NCI-H1105 (cell line): ENCODE measurements at places on chromosomes 2 and 18.

GRCh38 chr18:44973282-44973681 lies 292.6 kb downstream of the SETBP1 start:
- no peak for DNase-seq

DNA sequence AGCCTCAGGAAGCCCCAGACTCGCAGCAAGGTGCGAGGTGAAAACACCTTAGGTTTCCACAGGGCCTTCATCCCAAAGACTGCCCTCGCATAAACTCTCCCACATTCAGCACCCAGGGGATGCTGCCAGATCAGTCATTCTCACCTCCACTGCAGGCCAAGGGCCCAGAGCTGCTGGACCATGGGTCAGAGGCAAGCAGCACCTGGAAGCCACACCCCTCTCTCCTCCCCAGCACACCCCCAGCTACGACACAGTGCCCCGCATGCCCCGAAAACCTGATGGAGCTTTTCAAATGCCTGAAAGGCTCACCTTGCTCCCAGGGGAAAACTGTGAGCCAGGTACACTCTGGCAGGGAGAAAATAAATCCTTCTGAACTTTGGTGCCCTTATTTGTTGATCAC lies 31.9 kb upstream of the LDLRAD4 start:
- no peak for DNase-seq

DNA sequence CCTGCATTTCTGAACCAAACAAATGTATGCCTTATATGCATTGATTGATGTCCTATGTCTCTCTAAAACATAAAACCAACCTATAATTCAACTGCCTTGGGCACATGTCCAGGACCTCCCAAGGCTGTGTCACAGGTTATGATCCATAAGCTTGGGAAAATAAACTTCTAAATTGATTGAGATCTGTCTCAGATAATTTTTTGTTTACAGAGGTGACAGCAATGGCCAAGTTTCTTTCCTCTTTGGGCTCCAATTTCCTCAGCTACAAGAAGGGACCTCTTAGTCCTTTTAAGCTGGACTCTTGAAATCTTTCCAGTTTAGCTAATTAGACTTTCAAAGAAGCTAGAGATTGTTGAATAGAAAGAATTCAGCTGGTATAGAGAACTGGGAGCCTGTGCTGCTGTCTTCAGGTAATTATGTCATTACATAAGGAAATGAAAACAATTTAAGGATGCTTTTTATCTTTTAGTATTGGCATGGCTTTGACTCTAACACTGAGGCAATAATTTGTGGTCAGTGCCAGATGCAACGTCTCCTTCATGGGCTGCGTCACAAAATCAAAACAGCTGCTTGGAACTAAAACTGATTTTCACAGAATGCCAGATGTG lies 412.1 kb upstream of the TRIB2 start:
- DNase-seq: peak; percentile 30

DNA sequence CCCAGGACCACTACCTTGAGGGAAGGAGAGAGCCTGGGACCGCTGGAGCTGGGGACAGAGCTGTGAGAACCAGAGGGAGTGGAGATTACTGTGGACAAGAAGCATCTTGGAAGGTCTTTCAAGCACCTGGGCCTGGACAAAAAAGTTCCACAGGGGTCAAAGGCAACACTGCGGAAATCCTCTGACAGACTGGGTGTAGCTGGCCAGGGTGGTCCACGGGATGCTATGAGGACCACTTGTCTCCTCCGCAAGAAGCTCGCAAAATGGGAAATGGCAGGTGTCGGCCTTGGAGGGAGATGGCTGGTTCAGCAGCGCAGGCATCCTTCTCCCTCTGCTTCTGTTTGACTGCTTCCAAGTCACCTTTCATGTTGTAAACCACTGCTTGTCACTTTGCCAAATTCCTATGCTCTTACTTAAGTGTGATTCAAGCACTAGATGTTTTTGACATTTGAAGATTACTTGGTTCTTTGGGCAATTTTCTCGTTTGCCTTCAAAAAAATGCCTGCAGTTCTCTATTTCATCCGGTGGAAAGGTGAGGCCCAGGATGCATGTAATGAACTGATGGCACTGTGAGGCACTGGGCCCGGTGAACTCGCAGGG lies 27.7 kb downstream of the KLHL29 start:
- DNase-seq: no peak

DNA sequence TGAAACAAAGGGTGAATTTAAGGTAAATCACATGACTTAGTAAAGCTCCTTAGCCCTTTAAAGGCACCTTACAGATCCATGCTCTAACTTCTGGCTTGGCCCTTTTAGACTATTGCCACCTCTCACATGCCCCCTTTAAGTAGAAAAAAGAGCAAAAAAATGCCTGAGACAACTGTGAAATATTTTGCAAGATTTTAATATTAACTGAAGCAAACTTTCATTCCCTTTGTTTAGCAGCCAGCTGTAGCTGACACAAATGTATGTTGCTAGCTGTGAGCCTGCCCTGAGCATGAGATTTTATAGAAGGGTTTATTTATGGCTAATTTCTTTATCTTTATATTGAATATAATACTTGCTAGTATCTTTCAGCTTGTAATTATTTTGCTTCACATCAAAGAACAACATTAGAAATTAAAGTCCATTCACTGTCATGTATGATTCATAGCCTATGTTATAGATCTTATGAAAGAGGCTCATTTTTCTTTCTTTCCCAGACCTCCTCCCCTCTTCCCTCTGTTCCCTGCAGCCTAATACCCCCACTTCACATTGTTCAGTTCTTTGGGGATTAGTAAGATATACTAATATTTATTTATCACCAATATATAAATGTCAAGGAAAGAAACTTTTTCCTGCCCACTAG lies 637.2 kb upstream of the ZEB2 start:
- DNase-seq: no peak

GRCh38 chr2:17299891-17300540 lies 218.2 kb downstream of the RAD51AP2 start:
- DNase-seq: no peak

DNA sequence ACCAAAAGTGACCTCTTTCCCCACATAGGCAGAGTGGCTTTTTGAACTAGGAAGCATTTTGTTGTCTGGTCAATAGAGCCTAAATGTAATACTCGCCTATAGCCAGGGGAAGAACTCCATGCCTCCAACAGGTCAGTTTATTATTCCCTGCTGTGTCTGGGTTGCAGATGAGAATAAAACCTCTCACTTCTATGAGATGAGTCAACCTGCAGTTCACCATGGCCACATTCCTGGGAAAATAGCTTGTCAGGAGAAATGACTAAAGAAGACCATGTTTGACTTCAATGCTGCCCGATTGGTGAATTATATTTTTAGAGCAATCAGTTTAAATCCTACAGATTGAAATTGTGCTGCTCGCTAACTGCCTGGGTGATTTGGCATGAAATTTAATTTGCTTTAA lies 46.7 kb upstream of the LRRTM1 start:
- no peak for DNase-seq

- no peak for DNase-seq
Measured at GRCh38 chr2:39422700-39423099, 14.4 kb downstream of the MAP4K3 start.
